GM10248 (cell line): ENCODE measurements at places on chromosomes 2 and 18.
A peak's percentile ranks its signal among the peaks of the same experiment; 100 is the strongest.

GRCh38 chr18:47260120-47260923 is 8.9 kb upstream of the SKOR2 start:
- peak; percentile 55 for DNase-seq

DNA sequence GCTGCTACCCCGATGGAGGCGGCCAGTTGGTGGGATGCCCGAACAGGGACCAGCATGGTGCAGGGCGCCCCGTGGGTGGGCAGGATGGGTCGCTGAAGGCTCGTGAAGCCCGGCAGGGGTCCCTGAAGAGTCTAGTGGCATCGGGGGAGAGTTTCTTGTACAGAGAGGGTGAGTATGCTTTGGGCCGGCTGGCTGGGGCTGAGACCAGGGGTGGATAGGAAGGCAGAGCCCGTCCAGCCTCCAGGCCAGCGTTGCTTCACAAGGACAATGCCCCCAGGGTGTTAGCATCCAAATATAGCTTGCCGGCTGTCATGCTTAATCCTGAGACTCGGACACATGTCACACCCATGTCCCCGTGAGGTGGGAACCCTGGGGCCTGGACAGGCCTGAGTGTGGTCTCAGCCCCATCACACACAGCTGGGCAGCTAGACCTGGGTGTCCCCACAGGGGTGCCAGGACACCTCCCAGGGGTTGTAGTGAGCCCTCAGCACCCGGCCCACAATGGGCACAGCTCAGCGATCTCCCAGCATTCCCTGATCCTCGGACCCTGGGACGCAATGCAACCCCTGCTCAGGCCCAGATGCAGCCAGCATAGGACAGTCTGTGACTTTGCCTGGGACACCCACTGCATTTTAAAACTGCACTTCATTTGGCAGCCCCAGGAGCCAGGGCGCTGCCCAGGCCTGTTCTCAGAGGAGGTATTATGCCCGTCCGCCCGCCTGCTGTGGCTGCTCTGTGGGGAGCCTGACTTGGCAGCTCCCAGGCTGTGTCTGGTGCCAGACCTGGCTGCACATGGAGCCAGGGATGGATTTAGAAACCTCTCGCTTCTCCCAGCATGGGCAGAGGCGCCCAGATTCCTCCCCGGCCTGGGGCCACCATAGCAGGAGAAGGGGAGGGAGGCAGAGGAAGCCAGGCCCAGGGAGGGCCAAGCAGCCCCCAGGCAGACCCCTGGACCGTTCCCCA is 36.4 kb downstream of the RAMP1 start:
- DNase-seq: no peak

DNA sequence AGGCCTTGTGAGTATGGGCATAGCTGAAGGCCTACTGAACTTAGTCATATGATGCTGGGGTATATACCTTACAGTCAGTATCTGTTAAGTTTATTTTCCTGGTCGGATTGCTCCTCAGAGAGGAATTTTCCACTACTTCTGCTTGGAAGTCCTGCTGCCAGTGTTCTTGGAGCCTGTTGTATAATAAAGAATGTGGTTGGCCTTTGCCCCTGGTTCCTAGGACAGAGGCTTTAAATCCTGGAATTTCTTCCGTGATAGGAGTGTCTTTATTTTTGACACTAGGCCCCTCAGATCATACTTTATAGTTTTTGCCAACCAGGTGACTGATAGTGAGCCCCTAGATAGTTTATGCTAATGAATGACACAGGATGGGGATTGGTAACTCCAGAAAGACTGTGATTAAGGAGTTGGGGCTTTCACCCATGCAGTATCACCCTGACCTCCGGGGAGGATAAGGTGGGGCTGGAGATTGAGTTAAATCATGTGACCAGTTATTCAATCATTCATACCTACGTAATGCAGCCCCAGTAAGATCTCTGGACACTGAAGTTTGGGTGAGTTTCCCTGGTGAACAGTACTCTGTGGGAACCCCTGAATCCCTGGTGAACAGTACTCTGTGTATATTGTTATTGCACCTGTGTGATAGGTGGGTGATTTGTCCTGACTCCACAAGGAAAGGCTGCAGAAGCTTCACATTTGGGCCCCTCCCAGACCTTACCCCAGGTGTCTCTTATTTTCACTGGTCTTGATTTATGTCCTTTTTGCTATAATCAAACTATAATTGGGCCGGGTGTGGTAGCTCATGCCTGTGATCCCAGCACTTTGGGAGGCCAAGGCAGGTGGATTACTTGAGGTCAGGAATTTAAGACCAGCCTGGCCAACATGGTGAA is 56.9 kb downstream of the COMMD1 start:
- DNase-seq: no peak

DNA sequence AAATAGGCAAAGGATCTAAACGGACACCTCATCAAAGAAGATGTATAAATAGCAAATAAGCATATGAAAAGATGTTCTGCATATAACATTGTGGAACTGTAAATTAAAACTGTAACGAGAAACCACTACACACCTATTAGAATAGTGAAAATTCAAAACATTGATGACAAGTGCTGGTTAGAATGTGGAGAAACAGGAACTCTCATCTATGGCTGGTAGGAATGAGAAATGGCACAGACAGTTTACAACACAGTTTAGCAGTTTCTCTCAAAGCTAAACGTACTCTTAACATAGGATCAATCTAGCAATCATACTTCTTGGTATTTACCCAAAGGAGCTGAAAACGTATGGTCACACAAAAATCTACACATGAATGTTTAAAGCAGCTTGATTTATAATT is 126.2 kb downstream of the TRIB2 start:
- no peak for DNase-seq

GRCh38 chr2:96762529-96763311 is 2.0 kb downstream of the CNNM4 start:
- no peak for DNase-seq

DNA sequence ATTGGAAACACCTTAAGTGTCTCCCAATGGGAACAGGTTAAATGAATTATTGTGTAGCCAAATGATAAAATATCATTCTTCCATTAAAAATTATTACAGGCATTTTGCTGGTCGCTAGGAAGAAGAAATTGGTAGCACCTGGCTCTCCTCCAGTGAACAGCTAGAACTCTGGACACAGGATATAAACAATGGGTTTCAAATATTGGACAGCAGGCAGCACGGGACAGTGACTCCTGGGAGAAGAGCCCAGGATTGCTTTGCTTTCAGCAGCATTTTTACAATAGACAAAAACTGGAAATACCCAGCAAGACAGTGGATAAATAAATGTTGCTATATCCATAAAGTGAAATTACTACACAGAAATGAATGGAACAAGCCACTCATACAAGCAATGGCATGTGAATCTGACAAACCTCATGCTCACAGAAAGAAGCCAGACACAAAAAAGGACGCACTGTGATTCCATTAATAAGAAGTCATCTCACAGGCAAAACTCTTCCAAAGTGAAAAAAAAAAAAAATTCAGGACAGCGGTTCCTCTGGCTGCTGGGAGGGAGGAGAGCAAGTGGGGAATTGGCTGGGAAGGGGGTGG is 50.5 kb downstream of the LAMA1 start:
- no peak for DNase-seq

GRCh38 chr2:8574196-8575037 is 107.4 kb upstream of the ID2 start:
- DNase-seq: peak; percentile 77

GRCh38 chr2:135030826-135031225 is 16.4 kb downstream of the MAP3K19 start:
- no peak for DNase-seq

GRCh38 chr2:3637692-3638455 is 20.1 kb upstream of the ALLC start:
- DNase-seq: no peak

DNA sequence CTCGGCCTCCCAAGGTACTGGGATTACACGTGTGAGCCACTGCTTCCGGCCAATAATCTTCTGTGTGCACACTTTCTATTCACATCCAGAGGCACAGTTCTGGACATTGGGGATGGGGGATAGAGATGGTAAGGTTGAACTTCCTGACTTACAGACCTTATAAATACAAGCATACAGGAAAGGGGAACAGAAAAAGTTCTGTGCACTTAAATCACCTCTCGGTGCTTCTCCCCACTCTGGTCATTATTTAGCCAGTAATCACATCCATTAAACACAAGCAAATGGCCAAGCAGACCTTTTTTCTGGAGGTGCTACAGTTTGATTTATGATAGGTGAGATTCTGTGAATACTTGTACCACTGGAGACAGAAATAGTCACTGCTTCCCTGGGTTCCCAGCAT is 110.6 kb downstream of the CRIM1 start:
- DNase-seq: peak; percentile 15

DNA sequence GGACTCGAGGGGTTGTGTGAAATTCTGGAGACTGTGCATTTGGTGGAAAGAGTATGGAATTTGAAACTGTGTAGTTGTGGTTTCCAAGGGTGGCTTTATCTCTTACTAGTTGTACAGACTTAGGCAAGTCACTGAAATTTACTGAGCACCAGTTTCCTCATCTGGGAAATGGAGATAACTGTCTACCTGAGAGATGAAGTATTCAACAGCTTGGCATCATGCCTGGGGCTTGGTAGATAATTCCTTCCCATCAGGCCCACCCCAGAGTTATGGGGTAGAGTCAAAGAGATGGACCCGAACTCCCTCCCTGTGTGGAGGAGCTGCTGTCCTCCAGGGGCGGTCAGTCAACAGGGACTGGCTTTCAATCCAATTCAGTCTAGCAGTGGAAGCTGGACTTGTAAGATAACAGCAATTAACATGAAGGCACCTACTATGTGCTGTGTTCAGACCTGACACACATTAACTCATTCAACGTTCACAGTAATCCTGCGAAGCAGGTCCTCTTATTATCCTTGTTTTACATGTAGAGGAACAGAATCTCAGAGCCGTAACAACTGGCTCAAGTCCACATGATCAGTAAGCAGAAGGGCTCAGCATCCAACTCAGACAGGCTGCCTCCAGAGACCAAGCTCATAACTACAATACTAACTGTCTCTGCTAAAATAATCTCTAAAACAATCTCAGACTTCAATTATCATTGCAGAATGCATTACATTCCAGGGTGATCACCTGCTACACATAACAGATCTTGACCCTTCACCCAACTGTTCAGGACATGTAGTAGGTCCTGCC is 432.1 kb downstream of the LPIN1 start:
- DNase-seq: no peak

GRCh38 chr18:13036622-13037320 is 45.6 kb downstream of the CEP192 start:
- DNase-seq: no peak

DNA sequence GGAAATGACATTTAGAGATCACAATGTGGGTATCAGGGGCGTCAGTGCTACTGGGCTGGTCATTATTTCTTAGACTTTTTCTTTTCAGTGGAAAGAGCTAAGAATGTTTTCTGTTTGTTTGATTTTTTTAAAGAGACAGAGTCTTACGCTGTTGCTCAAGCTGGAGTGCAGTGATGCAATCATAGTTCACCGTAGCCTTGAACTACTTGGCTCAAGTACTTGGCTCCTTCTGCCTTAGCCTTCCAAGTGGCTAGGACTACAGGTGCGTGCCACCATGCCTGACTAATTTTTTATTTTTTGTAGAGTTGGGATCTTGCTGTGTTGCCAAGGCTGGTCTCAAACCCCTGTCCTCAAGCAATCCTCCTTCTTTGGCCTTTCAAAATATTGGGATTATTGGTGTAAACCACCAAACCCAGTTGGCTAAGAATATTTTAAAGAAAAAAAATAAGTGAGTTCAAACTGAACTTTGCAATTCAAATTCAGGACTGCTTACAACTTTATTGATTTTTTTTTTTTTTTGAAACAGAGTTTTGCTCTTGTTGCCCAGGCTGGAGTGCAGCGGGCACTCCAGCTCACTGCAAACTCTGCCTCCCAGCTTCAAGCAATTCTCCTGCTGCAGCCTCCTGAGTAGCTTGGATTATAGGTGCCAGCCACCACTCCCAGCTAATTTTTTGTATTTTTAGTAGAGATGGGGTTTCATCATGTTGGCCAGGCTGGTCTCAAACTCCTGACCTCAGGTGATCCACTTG is 154.2 kb downstream of the MIB1 start:
- DNase-seq: no peak

DNA sequence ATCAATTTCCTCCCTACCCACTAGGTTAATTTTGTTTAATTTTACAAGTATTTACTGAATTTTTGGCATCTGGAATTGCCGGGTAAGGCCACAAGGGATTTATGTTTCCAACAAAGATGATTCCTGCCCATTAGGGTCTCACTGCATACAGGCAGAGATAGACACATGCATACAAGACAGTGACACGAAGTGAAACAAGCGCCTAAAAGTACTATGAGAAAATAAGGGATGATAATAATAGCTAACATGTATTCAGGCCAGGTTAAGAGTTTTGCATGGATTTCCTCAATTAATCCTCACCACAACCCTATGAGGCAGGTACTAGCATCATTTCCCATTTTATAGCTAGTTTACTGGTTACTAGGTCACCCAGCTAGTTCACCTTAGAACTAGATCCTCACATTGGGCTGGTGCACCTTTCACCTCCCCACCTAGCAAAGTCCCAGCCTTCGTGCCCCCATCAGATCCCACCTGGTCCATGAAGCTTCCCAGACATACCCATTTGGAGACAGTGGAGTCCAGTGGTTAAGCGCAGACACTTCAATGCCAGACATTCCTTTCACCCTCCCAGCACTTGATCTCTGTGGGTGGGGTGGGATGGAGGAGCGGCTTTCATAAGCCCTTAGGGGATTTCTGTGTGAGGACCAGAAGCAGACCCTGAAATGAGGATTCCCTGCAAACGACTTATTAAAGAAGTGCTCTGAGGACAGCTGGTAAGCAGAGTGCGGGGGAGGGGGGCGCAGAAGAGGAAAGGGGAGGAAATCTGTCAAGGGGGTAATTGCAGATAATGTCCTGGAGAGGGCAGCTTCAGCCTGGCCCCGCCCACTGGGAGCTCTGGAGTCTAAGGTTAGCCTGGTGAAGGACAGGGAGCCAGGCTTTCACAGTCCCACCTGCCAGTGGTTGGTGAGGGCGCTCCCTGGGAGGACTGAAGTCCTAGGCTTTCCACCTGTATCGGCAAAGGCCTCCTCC is 5.8 kb upstream of the DGUOK start:
- peak; percentile 49 for DNase-seq

DNA sequence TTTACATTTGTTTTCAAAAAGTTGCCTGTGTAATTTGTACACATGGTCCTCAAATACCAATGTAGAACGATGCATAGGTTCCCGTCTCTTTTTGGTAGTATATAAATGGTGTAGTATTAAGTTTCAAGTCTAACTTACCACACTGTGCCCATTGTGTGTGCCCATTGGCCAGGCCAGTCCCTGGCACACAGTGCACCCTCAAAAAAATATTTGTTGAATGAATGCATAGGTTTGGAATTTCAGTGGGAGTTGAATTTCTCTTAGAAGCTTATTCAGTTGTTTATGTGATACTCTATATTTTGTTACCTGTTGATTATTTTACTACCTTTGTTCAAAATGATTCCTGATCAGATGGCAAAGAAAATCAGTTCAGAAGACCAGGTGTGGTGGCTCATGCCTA is 30.1 kb downstream of the IDH1 start:
- DNase-seq: no peak

- no peak for DNase-seq
Measured at GRCh38 chr2:101558740-101559525, 84.0 kb upstream of the RFX8 start.
